ENCODE measurements at places on chromosomes 13 and 19. TPM values are rescaled to one million over a fixed set of nuclear protein-coding genes. Genes with fewer than 3 reads are reported as not detected.

Gene ZNF431
- 40.6 TPM for total RNA-seq

Gene ZNF177
- 10.6 TPM for total RNA-seq

Gene TJP3
- 20.0 TPM for total RNA-seq

Gene ATP4A
- total RNA-seq: 16.8 TPM

Gene ZNF227
- 32.1 TPM for total RNA-seq

Gene ADAMTS10
- total RNA-seq: 6.4 TPM

Gene ZNF471
- not detected for total RNA-seq

Gene NUFIP1
- 8.7 TPM for total RNA-seq

Gene CRLF1
- 7.8 TPM for total RNA-seq

Gene NDUFA3
- 140 TPM for total RNA-seq

Gene C1QTNF9B
- total RNA-seq: not detected

Gene SELENOV
- 1.1 TPM for total RNA-seq

Gene ZFP28
- total RNA-seq: 7.2 TPM

Gene TEKTIP1
- total RNA-seq: 3.4 TPM

Gene OVOL3
- not detected for total RNA-seq

Gene ATCAY
- 3.3 TPM for total RNA-seq

Gene FFAR1
- total RNA-seq: 2.1 TPM

Gene KIR3DL2
- not detected for total RNA-seq

Gene PEG3
- total RNA-seq: not detected

Gene TMPRSS9
- total RNA-seq: 0.41 TPM

Gene PCSK4
- total RNA-seq: 9.6 TPM

Gene HMGB1
- total RNA-seq: 576 TPM

Gene ZNF805
- total RNA-seq: 16.8 TPM

Gene CGB1
- not detected for total RNA-seq

Gene SLC8A2
- 1.3 TPM for total RNA-seq

Gene TMED1
- total RNA-seq: 23.0 TPM

Gene PSG3
- not detected for total RNA-seq

Gene KASH5
- total RNA-seq: not detected

Gene B3GNT3
- total RNA-seq: 22.6 TPM
